H1 (cell line): ENCODE measurements at places on chromosomes 1 and 21. TPM values are rescaled to one million over a fixed set of nuclear protein-coding genes. Genes with fewer than 3 reads are reported as not detected.

DNA sequence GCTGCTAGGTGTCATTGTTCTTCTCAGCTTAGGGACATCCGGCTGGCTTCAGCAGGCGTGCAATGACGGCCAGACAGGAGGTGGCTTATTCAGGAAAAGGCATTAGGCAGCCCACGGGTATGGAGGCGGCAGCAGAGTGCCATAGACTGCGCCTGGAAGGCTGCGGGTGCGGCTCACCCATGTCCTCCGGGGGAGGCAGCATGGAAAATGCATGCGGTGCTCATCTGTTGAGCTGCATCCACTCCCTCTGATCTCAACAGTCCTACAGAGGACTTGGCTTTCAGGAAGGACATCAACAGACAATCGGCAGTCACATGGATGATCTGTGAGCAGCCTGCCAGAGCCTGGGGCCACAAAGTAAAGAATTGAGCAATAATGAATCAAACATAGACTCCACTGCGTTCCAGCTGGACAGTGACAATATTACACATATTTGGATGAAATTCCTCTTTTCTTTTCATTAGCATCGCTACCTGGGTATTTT, 42.9 kb downstream of the UMODL1 start:
- DNase-seq: no peak

GRCh38 chr1:178121883-178122282, 28.0 kb downstream of the RASAL2 start:
- DNase-seq: no peak

DNA sequence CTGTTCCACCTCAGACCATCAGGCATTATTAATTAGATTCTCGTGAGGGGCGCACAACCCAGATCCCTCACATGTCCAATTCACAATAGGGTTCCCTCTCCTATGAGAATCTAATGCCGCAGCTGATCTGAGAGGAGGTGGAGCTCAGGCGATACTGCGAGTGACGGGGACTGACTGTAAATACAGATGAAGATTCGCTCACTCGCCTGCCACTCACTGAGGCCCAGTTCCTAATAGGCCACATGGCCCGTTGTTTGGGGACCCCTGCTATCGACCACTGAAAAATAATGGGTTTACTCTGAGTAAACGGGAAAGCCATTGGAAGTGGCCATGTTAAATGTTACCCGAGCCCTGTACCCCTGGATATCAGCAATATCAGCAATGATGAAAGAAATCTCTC, 65.9 kb downstream of the GRIK1 start:
- no peak for DNase-seq

DNA sequence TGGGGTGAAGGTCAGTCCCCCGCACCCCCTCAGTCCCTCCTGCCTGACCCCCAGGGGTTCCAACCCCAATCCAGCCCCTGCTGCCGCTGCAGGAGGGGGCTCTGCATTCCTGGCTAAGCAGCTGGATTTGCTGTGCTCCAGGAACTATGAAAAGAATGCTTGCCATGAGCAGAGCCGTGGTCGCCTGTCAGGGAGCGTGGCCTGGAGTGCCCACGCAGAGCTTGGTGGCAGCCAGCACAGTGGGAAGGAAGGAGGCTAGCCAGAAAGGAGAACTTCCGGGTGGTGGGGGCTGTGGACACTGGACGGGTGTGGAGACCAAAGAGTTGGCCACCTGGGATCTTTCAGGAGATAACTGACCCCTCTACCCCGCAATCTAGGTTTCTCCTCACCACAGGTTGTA, 5.6 kb downstream of the COL8A2 start:
- DNase-seq: no peak

- DNase-seq: no peak
Measured at GRCh38 chr1:24984800-24985522, 54.9 kb upstream of the RUNX3 start.

GRCh38 chr1:195897076-195897475, 711.2 kb downstream of the KCNT2 start:
- DNase-seq: no peak

GRCh38 chr1:84947536-84948410, 49.1 kb downstream of the MCOLN2 start:
- no peak for DNase-seq

GRCh38 chr1:6592441-6592840, 10.2 kb downstream of the KLHL21 start:
- DNase-seq: no peak

DNA sequence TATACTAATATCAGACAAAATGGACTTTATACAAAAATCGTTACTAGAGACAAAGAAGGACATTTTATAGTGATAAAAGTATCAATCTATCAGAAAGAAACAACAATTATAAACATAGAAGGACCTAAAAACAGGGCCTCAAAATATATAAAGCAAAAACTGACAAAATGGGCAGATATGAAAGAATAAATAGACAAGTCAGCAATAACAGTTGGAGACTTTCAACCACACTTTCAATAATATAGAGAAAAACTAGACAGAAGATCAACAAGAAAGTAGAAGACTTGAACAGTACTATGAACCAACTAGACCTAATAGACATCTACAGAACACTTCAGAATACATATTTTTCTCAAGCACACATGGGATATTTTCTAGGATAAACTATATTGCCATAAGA, 52.4 kb downstream of the MIS18A start:
- DNase-seq: no peak

DNA sequence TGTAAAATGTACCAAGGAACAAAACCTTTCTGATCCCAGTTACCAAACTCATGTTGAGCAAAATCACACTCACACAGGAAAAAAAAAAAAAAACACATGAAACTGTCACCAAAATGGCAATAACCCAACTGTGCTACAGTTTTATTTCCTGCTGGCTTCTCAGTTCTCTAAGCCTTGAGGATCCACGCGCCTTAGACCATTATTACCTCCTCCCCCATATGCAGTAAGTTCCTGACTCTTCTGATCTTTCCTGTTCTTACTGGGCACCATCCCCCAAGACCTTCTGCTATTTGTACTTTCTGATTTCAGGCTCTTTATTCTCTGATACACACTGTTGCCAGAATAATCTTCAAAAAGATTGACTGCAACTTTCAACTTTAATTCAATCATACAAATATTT, 79.6 kb downstream of the SLC45A1 start:
- no peak for DNase-seq

DNA sequence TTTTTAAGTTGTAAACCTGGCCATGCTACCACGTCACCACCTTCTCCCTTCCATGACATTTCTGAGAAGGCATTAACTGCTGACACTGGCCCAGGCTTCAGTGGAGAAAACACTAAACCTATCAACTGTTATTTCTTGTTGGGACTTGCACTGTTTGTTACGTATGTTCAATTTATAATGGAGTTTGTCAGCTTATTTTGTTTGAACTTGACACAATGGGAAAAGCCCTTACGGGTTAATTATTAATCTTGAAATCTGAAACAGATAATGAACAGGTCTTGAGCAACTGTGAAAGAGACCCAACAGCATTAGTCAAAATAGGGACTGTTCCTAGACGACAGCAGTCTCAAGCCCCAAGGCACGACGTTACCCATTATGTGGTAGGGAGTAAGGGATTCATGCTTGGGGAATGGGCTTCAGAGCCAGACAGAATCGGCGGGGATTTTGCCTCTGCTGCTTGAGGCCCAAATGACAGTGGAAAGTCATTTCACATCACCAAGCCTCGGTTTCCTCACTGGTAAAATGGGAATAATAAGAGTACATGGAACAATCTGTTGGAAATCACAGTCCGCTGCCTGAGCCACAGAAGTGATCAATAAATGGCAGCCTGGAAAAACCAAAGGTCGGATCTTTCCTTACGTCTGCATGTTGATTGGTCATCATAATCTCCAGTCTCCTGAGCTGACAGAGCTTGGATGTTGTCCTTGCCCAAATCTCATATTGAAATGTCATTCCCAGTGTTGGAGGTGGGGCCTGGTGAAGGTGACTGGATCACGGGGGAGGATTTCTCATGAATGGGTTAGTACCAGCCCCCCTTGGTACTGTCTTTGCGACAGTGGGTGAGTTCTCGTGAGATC, 44.5 kb downstream of the TIAM1 start:
- DNase-seq: no peak

- no peak for DNase-seq
Measured at GRCh38 chr1:8421721-8422120, 103.8 kb downstream of the SLC45A1 start.

GRCh38 chr1:160225345-160225744, 20.2 kb downstream of the PEA15 start:
- no peak for DNase-seq

- no peak for DNase-seq
Measured at GRCh38 chr21:36129219-36129618, 5.7 kb upstream of the CBR3 start.

The KRTAP7-1 gene
- total RNA-seq: not detected in 2 replicates

The FCAMR gene
- total RNA-seq: not detected in 2 replicates

The NBPF19 gene
- 4.2 and 5.1 TPM in 2 replicates for total RNA-seq

The CYP2J2 gene
- 2.1 and 2.2 TPM in 2 replicates for total RNA-seq

The ACTN2 gene
- 3.4 and 4.1 TPM in 2 replicates for total RNA-seq
